ENCODE measurements at places on chromosomes 2 and 18.

DNA sequence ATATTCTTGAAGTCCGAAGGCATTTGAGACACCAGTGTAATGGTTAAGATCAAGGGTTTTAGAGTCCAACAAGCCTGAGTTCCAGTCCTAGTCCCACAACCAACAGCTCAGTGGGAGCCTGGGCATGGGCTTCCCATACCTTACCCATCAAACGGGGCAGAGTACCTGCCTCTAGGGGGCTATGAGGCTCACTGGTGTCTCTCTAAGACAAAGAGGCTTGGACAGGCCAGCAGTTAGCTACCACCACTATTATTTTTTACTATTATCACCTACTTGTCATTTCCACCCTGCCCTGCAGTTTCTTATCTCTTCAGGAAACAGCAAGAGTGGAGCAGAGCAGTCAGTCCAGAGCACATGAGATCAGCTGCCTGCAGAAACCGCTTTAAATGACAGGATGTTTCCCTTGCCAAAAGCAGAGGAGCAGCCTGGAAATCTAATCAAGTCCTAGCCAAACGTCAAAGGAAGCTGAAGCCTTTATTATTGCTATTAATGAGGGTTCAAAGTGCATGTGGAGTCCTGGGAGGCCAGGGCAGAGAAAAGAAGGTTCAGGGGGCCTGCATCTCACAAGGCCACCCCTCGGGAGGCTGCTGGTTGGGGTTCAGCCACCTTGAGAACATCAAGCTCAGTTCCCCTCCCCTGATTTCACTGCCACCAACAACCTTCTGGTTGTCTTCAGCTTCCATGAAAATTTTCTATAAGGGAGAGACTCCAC, 66.6 kb downstream of the STPG4 start:
- DNase-seq, result no peak

- DNase-seq, result no peak
Observed at GRCh38 chr18:46366201-46366600, 262.0 kb downstream of the HAUS1 start.

- DNase-seq, result no peak
Observed at GRCh38 chr18:75141166-75141565, 67.8 kb downstream of the PTGR3 start.

DNA sequence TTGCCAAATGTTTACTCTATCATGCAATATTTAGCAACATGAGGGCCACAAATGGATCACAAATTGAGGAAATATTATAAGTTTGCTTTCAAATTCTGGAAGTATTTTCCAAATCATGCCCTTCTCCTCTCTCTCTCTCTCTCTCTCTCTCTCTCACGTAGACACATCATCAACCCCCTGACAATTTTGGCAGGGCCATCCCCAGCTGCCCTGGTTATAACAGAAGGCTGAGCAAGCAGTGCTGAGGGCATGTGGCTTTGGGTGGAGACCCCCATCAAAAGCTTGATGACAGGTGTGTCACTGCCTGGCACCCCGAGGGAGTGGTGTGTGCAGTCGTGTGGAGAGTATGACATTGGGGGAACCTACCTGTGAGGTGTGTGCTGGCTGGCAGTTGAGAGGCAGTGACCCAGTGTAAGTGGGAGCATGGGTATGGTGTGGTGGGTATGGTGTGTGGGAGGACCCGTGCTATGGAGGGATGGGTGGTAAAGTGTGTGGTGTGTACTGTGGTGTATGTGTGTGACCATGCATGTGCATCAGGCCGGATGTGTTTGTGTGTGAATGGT, 224.5 kb downstream of the TTC32 start:
- no peak for DNase-seq

DNA sequence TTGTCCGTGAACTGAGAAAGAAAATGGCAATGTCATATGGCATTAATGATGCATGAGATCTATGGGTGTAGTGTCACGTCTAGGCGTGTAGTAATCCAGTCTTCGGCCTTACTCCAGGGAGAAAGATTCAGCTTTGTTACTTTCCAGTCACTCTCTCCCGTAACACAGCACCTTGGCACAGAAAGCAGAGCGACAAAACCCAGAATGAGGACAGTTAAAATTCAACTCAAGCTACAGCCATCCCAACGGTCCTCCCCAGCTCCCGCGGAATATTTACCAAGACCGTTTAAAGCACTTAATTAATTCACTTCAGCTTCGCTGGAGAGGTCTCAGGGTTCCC, 797 bp upstream of the CRIM1 start:
- no peak for DNase-seq

DNA sequence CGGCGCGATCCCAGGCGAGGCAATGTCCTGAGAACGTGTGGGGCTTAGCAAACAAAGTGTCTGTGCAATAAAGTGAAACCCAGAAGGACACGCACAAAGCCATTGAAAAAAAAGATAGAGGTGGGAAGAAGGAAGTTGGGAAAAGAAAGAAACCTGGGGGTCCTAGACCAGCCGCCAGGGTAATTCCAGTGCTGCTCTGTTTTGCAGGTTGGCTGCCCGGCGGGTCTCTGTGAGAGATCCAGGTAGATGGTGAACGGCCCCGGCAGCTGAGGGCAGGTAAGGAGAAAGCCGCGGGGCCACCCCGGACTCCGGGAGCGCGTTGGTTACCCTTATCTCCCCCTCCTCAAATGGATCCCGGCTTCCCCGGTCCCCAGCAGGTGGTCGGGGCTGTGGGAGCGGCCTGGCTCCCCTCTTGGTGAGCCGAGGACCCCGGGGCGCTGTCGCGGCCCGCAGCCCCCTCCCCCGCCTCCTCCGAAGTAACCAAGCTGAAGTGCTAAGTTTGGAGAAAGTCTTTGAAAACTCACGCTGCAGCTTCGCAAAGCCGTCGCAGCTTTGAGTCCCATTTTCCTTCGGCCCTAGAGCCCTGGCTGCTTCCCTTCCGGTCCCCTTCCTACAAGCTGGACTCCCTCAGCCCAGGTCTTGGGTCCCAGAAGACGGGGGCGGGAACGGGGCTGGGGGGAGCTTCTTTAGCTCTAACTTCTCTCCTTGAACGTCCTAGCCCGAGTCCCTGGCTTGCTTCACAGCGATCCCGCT, 588 bp downstream of the OTX1 start:
- no peak for DNase-seq

- no peak for DNase-seq
Observed at GRCh38 chr18:3058328-3059191, 45.6 kb upstream of the LPIN2 start.

DNA sequence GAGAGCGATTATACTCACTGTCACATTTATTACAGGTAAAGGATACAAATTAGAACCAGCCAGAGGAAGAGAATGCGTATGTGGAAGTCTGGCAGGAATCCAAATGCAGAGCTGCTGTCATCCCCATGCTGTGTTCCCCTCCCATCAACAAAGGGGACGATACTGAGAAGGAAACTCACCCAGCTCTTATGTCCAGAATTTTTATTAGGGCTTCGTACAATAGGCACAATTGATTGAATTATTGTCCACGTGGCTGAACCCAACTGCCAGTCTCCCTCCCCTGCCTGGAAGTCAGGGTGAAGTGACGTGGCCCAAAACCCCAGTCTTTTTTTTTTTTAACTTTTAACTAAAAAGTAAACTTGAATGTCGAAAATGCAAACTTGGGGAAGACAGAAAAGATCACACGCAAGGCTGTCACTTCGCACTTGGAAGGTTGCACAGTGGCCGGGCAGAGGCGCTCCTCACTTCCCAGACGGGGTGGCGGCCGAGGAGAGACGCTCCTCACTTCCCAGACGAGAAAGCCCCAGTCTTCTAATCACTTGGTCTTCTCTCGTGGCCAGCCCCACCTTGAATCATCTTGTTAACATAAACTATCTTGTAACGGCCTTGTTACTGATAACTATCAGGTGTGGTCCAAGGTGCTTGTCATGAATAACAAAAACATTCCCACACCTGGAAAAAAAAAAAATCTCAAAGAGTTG, 40.0 kb upstream of the ITSN2 start:
- no peak for DNase-seq

- DNase-seq, result no peak
Observed at GRCh38 chr2:241843321-241844065, 15.2 kb downstream of the PDCD1 start.

DNA sequence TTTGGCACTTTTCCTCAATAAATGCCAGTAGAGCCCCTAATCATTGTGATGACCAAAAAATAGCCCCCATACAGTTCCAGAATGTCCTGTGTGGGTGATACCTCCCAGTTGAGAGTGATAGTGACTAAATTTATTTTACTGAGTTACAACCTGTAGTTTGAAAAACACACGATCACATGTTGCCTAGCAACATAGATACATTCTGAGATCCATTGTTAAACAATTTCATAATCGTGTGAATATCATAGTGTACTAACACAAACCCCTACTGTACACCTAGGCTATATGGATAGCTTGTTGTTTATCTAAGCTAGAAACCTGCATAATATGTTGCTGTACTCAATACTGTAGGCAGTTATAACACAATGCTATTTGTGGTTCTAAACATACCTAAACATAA, 30.6 kb downstream of the KCMF1 start:
- DNase-seq, result no peak

DNA sequence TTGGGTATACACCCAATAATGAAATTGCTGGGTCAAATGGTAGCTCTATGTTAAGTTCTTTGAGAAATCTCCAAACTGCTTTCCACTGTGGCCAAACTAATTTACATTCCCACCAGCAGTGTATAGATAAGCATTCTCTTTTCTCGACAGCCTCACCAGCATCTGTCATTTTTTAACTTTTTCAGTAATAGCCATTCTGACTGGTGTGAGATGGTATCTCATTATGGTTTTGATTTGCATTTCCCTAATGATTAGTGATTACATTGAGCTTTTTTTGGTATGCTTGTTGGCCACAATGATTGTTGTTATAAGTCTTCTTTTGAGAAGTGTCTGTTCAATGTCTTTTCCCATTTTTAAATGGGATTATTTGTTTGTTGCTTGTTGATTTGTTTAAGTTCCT, 50.4 kb upstream of the EPAS1 start:
- DNase-seq, result no peak

GRCh38 chr2:127589358-127589757, 53.9 kb downstream of the MYO7B start:
- DNase-seq, result no peak

DNA sequence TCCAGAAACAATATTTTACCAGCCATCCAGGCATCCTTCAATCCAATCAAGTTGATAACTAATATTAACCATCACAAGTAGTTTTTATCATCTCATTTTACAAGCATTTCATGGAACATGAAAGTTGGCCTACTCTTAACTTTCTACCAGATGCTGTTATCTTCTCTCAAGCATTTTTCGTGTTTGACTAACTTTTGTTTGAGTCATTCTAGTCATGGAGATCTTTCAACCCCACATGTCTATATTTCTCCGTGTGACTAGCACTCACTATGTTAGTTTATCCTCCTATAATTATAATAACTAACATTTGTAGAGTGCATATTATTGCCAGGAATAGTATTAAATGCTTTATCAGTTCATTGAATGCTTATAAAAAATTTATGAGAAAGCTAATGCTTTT, 307.0 kb upstream of the CWC22 start:
- DNase-seq, result no peak

GRCh38 chr2:193580176-193580950, 1385.6 kb upstream of the TMEFF2 start:
- DNase-seq, result no peak

DNA sequence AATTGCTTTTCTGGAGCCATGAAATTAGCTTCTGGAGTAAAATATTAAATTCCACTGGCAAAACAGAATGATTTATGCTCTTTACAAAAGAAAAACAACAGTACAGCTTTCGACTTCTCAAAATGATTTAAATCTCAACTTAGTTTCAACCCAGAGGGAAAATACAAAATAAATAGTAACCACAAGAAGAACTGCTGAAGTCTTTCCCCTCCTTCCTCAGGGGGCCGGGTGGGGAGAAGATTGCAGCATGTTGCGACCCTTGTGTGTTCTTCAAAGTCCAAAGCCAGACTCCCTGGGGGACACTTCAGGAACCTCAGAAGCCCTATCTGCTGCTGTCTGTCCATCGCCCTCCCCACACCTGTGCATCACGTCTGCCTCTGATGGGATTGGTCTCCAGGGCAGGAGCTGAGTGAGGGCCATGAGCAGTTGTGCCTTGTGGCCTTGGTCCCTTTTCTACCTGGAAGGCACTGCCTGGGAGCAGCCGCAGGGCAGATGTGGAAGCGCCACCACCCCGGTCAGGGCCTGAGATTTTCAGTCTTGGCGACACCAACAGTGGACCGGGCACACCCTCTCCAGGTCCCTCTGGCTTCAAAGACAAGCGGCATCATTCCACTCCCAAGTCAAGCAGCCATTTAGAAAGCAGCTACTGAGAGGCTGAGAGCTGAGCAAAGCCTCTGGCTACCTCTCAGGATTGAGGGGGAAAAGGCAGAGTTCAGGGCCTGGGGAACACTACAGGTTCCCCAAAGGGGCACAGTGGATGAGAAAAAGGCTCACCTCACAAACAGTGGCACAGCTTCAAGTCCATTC, 210.1 kb upstream of the RAB6C start:
- no peak for DNase-seq

DNA sequence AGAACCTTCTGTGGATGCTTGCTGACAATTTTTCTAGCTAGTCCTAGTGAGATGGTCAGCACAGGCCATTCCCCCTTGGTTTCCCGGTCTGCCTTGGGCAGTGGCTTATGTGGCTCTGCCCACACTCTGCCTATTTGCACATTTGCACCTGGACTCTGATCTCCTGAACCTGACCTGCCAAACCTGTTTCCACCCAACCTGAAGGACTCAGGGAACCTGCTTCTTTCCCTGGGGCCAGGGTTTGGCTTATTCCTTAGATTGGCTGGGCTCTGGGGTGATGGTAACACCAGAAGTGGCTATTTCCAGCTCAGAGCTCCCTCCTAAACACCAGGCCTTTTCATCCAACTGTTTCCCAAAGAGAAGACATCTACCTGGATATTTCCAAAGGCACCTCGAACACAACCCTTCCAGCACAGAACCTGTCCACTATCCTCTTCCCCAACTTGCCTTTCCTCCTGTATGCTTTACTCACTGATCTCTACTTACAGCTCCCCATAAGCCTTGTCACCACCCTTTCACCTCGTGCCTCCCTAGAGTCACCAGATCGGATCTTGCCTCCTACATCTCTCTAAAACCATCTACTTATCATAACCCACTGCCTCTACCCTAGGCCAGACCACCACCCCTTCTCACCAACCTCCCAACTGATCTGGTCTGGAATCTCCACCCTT, 5.8 kb upstream of the MTA3 start:
- no peak for DNase-seq

- no peak for DNase-seq
Observed at GRCh38 chr18:69691008-69691760, 256.5 kb downstream of the CD226 start.

DNA sequence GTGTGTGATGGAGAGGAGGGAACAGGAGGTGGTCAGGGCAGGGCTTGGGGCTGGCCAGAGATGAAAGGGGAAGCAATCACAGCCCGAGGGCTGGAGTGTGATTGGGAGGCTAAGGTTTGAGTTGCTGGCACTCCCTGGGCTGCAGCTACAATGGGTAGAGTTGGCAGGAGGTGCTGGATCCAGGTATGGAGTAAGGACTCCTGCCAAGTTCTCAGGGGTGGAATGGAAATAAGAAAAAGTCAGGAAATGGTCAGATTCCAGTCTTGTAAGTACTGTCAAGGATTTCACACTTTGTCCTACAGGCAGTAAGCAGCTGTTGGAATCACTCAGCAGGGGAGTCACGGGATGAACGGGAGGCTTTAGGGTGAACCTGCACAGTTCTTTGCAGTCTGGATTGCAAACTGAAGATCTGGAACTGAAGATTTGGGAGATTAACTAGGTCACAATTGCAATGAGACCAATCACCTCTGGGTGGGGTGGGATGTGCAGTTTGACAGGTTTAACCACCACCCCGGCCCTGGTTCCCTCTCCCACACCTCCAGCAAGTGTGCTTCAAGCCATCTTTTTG, 10.9 kb upstream of the INPP5D start:
- DNase-seq, result no peak

GRCh38 chr2:218785103-218785502, 3.2 kb downstream of the CYP27A1 start:
- DNase-seq, result no peak

GRCh38 chr18:36627637-36628036, 201.2 kb downstream of the TPGS2 start:
- DNase-seq, result no peak

Measured in activated CD4-positive, alpha-beta T cell treated with anti-CD3 and anti-CD28 coated beads, Interleukin-2, amount 50 U/mL, for 48 hours (primary cell).